Stimulated activated CD4-positive, alpha-beta T cell treated with anti-CD3 and anti-CD28 coated beads, Interleukin-1b, Interleukin-23, amount 100 ng/mL, for 1 hour (primary cell): ENCODE measurements at places on chromosomes 7 and 10.

DNA sequence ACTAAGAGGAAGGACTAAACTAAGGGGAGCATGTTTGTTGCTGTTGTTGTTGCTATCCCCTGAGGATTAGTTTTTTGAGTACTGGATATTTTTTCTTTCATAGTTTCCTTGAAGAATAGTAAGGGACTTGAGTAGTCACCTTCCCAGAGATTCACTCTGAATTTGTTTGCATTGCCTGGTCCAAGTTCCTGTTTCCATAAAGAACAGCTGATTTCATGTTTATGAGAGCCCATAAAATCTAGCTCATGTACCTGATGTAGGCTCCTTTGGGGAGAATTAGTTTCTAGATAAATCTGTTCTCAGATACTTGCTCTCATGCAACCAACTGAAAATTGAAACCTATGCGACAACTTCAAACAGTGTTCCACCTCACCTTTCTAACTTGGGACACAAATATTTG is 464.4 kb upstream of the MBL2 start:
- DNase-seq: no peak

DNA sequence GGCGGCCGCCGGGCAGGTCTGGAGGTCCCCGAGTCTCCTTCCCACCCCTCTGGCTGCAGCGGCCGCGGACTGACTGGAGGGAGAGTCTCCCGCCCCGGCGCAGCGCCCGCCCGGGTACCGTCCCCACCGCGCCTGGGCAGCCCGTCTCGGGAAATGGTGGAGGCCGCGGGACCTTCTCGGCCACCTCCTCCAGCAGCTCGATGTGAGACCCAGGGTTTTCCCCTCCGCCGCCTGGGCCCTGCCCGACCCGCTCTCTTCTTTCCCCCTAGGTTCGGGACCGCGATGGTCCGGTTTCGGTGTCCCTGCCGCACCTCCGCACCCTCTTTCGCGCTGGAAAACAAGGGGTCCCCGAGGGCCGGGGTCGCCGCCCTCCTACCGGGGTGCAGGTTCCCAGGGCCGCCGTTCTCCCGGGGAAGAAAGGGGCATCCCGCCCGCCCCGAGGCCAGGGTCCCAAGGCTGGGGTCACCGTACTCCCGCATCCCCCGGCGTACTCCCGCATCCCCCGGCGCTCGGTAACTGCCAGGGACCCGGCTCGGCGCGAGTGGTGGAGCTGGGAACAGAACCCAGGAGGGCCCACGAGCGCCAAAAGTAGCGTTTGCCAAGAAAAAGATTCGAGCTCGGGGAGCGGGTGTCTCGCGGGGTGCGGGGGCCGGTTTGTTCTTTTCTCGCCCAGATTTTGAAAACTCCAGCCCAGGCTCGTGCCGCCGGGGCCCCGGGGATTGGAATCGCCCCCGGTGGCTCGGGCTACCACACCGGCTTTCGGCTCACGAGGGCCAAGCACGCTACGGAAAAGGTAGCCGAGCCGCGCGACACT is 3.4 kb downstream of the TNRC18 start:
- no peak for DNase-seq

DNA sequence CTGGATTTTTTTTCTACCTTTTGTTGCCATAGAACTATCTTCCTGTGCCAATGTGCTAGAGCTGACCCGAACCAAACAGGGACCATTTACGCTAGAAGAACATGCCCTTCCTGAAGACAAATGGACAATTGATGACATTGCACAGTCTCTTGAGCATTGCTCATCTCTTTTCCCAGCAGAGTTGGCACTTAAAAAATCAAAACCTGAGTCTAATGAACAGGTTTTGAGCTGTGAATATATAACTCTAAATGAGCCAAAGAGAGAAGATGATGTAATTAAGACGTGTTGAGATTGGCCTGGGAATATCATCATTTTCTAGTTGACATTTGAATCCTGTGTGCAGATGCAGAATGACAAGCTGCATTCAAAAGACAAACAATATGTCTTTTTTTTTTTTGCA is 37.1 kb downstream of the TRUB1 start:
- no peak for DNase-seq

- no peak for DNase-seq
Observed at GRCh38 chr7:1355568-1356340, 103.5 kb downstream of the MICALL2 start.

DNA sequence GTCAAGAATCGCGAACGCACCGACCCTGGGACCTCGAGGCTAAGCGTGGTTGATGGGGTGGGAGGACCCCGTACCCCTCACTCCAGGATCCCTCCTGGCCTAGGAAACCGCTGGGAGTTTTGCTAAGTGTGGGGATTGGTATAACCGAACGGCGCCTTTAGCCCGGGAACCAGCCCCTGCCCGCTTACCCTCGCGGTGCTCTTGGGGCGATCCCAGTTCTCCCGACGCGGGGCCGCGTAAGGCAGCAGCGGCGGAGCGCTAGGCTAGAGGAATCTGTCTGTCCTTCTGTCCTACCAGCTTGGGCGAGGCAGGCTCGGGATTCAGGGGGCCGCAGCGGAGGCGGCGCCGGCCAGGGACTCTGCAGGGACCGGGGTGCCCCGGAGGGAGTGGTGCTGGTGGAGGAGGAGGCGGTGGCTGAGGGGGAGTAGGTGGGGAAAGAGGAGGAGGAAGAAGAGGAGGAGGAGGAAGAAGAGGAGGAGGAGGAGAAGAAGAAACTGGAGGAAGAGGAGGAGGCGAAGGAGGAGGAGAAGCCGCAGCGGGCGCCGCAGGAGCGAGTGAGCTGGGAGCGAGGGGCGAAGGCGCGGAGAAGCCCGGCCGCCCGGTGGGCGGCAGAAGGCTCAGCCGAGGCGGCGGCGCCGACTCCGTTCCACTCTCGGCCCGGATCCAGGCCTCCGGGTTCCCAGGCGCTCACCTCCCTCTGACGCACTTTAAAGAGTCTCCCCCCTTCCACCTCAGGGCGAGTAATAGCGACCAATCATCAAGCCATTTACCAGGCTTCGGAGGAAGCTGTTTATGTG is 439 bp upstream of the EMX2 start:
- DNase-seq: no peak

DNA sequence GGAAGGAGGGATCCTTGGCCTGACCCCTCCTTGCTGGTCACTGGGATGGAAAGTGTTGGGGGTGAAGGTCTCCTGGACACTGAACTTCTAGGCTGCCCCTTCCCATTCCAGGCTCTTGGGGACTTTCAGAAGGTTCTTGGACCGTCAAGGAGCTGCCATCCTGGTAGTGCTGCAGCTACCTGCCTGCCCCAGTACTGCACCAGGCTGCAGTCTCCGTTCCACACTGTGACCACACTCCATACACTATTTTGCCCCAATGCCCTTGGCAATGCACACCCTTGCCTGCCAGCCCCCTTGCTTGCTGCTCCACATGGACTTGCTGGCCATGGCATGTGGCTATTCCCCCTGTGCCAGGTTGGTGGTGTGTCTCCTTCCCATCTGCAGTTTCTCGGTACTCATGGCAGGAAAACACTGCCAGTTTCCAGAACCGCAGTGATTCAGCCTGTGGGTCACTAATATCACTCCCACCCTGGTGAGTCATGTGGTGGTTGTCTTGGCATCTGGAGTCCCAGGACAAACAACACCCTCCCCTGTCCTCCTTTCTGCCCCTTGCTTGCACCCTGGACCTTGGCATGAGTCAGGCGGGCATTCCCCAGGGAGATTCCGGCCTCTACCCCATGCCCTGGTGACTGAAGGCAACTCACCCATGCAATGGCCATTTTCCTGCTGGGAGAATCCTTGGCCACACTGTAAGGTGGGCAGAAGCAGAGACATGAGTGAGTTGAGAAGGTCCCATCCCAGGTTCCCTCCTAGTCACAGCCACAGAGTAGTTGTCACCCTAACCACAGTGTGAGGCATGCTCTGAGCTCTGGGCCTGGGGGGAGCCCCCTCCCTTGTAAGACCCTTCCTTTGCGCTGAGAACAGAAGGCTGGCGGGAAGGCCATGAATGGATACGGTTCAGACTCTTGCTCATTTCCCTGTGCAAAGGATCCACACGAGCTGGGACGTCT is 32.8 kb downstream of the GOLGA7B start:
- no peak for DNase-seq

- DNase-seq: peak; percentile 41
Observed at GRCh38 chr10:133357285-133358161, at the start of gene FUOM. FUOM (minus strand) TSS chr10:133358019; CDS start chr10:133358007, 12 bp downstream.

- no peak for DNase-seq
Observed at GRCh38 chr7:142308918-142309317, 51.1 kb upstream of the PRSS58 start.

DNA sequence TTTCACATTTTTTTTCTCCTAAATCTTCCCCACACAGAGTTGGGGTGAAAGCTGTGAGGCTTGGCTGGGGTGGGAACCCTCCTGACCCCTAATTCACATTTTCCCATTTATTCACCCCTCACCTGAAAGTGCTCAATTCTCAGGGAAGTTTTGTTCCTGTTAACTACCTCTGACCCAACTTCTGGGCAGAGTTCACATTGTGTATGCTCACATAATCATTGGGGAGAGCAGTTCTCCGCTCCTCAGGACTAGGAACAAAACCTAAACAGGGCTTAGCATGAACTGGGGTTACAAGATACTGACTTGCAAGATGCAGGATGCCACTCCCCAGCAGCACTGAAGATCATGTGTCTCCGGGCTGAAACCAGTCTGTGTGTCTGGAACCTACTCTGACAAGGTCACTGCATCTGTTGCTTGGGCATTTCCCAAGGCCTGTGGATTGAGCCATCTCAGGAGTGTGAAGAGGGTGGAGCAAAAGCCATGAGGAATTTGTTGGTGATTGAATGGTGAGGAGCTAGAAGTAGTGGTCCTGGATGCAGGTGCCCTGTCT is 258.1 kb upstream of the IGFBP3 start:
- DNase-seq: no peak

GRCh38 chr7:4191046-4191445 is 491.0 kb upstream of the FOXK1 start:
- no peak for DNase-seq

DNA sequence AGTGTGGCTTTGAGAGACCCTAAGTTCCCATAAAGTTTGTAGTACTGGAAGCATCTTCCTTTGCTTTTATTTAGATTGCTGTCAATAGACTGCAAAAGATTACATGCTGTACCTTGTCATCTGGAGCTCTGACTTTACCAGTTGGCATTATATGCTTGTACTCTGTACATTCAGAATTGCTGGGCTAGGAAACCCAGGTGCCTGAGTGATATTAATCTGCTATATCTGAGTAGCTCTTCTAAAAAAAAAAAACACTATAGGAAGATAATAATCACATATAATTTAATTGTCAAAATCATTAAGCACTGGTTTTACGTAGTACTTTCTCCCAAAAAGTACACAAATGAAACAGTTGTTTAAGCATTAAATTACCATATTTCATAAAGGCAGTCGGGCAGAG is 12.3 kb downstream of the GATA3 start:
- DNase-seq: no peak

- DNase-seq: no peak
Observed at GRCh38 chr10:103894441-103894864, 23.5 kb downstream of the STN1 start.

GRCh38 chr7:25427721-25428120 is 199.4 kb upstream of the NPVF start:
- DNase-seq: no peak

GRCh38 chr10:76337641-76338040 is 906.2 kb downstream of the LRMDA start:
- no peak for DNase-seq

- DNase-seq: no peak
Observed at GRCh38 chr10:124701435-124701834, 42.7 kb downstream of the FAM53B start.

DNA sequence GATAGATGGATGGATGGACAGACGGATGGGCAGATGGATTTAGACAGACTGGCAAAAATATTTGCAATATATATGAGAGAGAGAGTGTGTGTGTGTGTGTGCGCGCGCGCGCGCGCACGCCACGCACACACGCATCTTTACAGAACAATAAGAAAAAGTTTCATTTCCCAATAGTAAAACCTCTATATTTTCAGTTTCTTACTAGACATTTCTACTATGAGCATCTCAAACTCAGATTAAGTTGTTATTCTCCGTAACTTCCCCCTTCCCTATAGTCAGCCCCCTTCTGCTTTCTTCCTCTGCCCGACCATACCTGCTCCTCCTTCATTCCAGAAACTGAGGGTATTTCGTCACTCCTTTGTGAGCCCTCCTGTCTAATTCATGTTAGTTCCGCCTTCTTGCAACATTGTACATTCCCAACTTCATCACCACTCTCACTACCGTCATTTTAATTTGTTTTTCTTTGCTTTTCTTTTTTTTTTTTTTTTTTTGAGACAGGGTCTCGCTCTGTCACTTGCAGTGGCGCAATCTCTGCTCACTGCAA is 154.4 kb upstream of the SH2B2 start:
- DNase-seq: no peak
